Retinal pigment epithelial cell (primary cell): ENCODE measurements at places on chromosomes 12 and 14.

DNA sequence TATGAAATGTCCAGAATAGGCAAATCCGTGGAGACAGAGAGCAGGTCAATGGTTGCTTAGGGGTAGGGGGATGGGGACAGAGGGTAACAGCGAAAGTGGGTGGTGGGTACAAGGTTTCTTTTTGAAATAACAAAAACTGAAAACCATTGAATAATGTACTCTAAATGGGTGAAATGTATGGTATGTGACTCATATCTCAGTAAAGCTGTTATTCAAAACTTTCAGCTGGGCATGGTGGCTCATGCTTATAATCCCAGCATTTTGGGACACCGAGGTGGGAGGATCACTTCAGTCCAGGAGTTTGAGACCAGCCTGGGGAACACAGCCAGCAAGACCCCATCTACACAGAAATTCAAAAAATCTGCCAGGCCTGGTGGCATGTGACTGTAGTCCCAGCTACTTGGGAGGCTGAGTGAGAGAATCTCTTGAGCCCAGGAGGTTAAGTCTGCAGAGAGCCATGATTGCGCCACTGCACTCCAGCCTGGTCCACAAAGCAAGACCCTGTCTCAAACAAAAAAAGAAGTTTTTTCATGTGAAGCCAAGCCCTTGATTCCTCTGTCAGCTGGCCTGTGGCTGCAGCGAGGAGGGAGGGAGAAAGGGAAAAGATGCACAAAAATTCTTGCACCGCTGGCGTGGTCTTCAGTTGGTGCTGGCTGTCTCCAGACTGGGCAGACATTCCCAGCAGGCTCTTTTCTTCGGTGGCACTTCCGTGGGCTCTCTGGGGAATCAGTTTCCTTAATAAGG, 248.2 kb downstream of the SLC41A2 start:
- DNase-seq, result no peak

DNA sequence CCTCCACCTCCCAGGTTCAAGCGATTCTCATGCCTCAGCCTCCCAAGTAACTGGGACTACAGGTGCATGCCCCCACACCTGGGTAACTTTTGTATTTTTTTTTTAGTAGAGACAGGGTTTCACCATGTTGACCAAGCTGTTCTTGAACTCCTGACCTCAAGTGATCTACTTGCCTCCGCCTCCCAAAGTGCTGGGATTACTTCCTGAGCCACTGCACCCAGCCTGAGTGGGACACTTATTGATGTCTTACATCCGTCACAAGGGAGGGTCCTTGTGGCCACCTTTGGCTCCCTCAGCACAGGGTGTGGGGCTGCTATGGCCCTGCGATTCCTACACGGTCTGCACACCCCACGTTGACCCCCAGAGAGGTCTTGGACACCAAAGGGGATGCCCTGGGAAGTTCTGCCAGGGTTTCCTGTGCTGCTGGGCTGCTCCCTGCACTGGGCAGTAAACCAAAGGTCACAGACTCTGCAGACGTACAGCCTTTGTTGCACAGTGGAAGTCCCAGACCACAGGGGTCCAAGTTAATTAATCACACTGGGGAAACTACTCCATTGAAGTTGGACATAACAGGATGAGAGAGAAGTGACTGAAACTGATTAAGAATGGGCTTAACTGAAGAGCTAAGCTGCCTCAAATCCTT, 95.7 kb downstream of the SAMD4A start:
- no peak for DNase-seq

- DNase-seq, result no peak
These were observed 40.5 kb upstream of the DDX11 start for GRCh38 chr12:31033146-31033545.

DNA sequence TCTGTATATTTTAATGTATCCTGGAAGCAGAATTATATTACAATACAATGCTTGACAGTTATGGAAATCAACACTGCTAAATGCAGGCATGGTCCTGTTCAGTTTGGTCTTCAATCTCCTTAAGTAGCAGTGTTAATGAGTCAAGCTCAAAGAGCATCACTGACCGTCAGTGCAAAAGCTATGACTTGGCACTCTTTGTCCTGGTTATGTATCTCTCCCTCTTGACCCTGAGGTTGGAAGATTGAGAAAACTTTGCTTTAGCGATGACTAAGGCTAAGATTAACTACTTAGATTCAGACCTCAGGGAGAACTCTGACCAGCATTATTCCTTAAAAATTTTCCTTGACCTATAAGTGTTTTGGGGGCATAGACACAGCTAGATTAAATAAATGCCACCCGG, 10.9 kb downstream of the CLEC7A start:
- no peak for DNase-seq

- DNase-seq, result no peak
These were observed 11.6 kb upstream of the TMEM117 start for GRCh38 chr12:43824207-43824775.

DNA sequence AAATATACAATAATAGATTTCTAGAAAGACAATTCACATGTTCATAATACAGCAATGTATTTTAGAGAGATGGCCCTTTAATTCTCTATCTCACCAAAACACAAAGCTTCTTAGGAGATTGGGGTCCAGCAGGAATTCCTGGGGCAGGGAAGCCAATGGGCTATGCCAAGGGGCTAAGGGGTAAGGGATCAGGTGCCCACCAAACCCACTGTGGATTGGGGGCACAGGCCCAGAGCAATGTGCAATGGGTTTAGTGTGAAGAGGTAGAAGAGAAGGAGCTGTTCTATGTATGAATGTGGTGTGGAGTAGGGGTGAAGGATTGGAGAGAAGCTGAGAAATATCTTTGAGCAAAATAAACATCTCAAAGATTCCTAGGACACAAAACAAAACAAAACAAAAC, 2.6 kb downstream of the HOXC13 start:
- no peak for DNase-seq

DNA sequence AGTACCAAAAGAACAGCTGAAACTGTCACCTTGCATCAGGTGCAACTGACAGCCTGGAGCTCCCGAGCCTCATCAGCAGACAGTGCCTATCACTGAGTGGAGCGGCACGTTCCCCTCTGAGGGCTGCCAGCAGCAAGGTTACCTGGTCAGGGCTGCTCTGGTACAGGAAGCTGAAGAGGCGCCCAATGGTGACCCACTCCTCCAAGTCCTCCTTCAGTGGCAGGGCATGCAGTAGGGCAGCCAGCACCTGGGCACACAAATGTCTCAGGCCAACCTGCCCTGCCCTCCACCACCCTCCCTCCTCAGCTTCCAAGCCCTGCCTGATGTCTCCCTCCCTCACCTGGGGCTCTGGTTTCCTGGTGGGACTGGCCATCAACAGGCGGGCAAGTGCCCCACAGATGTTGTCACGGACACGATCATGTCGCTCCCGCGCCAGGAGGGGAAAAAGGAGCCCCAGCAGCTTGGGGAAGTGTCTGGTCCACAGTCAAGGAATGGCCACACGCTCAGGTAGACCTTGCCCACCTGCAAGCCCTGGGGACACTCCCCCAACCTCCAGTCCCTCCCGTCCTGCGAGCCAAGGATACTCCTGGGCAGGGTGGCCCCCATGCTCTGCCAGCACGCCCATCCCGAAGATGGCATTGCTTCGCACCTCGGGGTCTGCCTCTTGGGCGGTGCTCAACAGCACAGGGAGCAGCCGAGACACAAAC, 7.1 kb downstream of the IPO4 start:
- DNase-seq, result no peak

- no peak for DNase-seq
These were observed 155.8 kb upstream of the ATP2B1 start for GRCh38 chr12:89864411-89864810.

GRCh38 chr12:2179953-2180736, 127.4 kb downstream of the CACNA1C start:
- DNase-seq, result no peak

DNA sequence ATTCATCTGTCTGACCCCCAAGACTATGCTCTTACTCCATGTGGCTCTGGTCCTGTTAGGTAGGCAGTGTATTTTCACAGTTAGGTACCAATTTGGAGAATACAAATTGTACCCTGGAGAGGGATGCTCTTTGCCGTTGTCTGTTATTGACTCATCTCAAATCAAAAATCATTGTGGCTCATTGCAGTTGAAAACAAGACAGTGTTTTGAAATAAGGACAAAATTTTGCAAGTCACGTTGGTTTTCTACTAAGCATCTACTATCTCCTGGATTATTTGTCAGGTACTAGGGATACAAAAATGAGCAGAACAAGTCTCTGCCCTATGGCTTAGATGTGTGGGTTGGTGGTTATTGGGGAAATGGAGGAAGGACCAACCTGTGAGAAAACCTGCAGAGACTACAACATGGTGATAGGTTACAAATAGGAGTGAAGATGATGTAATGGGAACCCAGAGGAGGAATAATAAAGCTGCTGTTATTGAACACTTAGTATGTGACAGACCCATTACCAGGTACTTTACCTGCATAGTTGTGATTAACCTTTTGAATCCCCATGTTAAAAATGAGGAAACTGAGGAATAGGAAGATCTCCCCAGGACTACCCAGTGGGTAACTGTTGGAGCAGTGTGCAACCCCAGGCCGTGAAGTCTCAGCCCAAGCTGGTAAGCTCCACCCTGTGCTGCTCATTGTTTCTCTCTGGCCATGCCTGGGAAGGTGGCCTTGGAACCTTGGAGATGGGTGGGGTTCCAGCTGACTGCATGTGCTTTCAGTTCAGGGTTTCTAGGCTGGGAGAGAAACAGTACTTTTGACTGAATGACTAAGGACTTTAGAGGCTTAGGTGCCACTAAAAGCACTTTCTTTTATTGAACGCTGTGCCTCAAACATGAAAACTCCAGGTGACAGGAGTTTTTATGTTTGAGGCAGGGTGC, 72.9 kb upstream of the SRSF5 start:
- DNase-seq, result peak; percentile 17

- no peak for DNase-seq
These were observed 557.0 kb downstream of the SLC6A15 start for GRCh38 chr12:84355561-84355960.

DNA sequence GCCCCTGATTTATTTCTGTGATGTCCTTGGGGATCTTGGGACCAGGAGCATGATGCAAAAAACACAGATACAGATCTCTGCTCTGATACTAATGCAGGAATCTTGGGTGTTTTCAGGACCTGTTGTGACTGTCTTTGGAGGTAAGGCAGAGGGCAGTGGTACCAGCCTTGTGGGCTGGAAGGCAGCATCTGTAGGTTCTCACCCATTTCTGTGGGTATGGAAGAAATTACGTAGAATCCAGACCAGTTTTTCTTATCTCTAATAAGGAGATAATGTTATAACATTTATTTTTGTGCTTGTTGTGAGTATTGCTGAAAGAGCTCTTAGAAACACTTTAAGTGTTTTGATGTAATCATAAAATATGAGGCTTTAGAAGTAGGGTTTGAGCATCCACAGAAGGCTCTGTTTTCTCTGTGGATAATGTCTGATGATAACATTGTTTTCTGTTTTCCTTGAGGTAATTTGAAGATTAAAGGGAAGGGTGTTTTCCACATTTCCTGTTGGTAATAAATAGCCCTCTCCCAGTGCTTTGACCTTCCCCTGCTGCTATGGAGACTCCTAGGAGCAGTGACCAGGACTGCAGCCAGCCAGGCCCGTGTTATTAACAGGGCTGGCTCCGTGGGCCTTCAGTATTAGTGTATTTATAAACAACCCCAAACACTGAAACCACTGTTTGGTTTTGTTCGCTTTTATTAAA, 9.4 kb upstream of the DCP1B start:
- DNase-seq, result no peak

GRCh38 chr12:33628087-33628486, 188.5 kb upstream of the SYT10 start:
- no peak for DNase-seq

DNA sequence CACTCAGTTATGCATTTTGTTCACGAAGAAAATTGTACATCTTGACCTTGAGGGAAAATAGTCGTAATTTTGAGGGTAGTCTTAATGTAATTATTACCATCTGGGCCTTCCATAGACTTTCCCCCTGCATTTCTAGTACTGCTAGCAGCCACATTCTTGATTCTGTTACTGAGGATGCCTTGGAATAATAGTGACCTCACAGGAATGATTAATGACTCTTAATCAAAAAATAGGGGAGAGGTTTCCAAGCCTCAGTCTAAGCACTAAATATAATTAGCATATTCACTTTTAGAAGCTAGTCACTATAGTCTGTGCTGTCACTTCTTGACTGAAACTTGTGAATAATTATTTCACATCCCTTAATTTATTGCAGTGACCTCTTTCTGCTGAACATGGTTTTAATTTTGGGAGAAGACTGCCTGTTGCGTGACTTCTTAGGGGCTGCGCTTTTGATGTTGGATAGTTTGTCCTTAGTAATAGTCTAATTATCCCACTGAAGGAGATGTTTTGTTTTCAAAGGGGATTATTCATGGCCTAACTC, 400.5 kb downstream of the ADAMTS20 start:
- DNase-seq, result no peak
